Mammary epithelial cell (primary cell): ENCODE measurements at places on chromosomes 12 and 14.

DNA sequence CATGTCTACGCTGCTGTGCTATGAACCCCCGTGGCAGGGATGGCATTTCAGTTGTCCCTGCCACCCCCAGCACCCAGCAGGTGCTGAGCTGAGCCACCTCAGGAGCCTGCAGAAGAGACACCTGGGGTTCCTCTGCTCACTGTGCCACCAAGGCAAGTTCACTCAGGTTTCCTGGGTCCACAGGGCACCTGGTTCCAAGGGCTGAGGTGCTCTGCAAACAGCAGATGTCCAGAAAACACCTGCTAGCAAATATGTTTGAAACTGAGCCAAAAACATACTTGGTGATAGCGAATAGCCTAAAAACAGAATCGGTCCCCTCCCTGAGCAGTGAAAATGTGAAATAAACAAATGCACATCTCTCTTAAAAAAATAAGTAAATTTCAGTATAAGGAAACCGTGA, 35.6 kb upstream of the GPR68 start:
- DNase-seq: no peak

DNA sequence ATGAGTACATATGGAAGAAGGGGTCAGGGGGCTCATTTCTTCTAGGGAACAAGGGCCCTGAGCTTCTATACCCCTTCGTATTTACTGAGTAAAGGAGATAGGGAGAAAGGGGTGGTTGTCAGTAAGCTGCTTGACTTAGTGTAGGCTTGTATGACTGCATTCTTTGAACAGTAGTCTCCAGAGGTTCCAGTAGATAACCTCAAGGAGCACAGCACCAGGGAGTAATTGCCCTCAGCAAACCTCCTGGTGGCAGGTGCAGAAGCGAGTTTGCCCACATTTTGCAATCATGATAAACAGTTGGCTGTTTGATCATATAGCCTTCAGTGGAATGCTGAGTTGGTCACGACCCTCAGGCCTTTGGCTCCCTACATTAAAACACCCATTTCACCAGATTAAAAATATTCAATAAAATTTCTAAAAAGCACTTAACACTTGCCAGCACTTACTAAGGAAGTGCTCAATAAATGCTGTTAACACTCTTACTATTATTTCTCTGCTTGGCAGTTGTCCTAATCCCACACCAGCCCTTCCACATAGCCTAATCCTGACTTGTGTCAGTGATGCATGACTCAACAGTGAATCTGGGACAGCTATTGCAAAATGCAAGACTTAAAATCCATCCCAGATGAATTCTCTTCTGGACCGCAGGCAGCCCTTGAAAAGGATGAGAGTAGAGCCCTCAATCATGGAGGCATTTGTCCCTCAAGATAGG, 3.7 kb upstream of the DHRS4L2 start:
- DNase-seq: peak; percentile 70

GRCh38 chr14:89332031-89332430, 85.0 kb downstream of the FOXN3 start:
- DNase-seq: no peak

DNA sequence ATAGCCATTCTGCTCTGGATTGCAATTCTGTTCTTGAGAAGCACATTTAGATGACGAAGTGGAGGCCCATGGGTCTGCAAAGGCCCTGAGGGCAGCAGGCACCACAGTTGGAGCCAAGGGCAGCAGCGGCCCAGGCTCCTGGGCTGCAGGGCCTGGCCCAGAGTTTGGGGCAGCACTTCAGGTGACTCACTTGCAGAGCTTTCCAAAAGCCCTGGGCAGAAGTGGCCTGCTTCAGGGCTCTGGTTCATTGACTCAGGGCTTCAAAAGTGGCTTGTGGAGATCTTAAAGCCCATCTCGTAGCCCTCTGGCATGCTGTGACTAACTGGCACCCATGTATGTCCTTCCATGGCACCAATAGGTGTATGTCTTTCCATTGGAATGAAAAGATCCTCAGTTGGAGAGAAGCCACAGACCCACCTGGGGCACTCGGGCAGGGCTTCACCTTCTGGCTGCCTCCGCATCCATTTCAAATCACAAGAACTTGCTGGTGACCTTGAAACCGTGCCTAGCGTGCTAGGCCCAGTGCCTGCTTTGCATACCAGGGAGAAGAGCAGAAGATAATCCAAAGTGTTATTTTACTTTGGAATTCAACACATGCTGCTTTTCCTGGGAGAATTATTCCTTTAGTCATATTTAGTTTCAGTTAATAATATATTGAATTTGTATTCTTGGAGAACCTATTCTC, 106.7 kb downstream of the PRMT8 start:
- no peak for DNase-seq

DNA sequence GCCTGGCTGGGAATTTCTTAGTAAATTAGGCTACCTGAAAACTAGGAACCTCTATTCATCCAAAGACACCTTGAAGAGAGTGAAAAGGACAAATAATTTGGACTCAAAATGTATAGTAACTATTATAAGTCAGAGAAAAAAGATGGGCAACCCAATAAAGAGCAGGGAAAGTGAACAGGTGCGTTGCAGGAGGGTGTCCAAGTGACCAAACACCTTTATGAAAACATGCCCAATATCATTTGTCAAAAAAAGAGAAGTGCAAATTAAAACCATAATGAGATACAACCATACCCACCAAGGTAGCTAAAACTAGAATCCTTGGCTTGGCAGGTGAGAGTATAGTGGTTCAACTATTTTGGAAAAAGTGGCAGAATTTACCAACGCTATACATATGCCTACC, 24.9 kb upstream of the PLD4 start:
- no peak for DNase-seq

DNA sequence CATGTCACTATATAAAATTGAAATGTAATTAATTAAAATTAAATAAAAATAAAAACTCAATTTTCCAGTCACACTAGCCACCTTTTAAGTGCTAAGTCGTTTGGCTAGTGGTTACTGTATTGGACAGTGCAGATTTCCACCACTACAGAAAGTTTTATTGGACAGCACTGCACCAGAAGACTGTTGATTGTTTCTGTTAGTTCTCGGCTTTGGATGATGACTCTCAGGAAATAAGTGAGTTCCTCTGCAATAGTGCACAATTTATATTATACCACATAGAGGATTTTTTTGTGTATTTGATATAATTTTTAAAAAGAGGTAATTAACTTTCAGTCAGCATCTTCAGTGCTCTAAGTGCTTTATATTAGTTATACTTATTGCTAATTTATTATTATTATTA, 52.7 kb downstream of the FAR2 start:
- DNase-seq: no peak

GRCh38 chr12:46917821-46918220, 92.0 kb upstream of the SLC38A4 start:
- DNase-seq: no peak

- DNase-seq: no peak
These were observed 21.9 kb upstream of the ARHGAP5 start for GRCh38 chr14:32055175-32055574.

- no peak for DNase-seq
These were observed 739 bp upstream of the PAX9 start for GRCh38 chr14:36660736-36661505.

GRCh38 chr12:119479121-119479561, 114.4 kb upstream of the TMEM233 start:
- DNase-seq: no peak

- DNase-seq: no peak
These were observed 371.4 kb upstream of the TMTC1 start for GRCh38 chr12:30155001-30155730.

GRCh38 chr12:15005064-15005463, 32.2 kb downstream of the PDE6H start:
- DNase-seq: no peak

GRCh38 chr12:57816001-57816854, 2.3 kb downstream of the AVIL start:
- no peak for DNase-seq

DNA sequence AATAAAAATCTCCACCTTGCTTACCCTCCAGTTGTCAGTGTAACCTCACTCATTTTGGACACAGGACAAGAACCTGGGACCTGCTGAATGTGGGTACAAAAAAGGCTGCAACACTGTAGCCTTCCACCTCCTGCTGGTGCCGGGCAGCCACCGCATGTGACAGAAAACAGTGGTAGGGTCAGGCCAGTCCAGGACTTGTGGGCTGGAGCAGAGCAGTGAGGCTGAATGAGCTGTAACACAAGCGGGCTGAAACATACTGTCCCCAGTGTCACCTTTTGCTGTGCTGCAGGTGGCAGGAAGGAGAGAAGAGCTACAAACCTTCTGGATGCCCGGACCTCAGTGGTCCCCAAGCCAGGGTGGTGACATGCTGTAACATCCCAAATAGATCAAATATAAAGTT, 465.4 kb upstream of the FOXG1 start:
- no peak for DNase-seq

GRCh38 chr14:67764496-67764895, 51.9 kb downstream of the ZFYVE26 start:
- DNase-seq: no peak

DNA sequence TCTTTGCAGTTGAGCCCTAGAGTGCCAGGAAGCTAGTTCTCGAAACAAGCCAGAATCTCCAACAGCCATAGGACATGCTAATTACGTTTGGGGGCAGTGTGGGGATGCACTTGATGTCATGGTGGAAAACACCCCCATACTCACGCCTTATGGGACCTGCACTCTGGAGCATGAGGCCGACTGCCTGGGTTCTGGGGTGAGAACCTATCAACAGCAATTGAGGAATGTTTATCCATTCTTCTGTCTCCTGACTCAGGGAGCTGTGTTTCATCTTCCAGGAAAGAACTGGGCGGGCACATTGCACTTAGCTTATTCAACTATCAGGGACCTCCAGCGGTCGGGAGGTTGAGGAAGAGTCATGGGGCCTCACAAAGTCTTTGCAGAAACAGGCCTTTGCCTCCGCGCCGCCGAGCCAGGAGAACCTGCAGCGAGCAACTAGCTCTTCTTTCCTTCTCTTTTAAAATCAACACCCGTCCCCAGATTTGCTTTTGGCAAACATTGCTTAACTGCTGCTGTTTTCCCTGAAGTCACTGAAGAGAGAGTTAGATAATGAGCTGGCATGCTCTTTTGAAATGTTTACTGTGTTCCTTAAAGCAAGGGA, 226.1 kb upstream of the DIO3 start:
- DNase-seq: no peak

GRCh38 chr14:73208390-73208789, 28.9 kb upstream of the PAPLN start:
- DNase-seq: no peak

GRCh38 chr12:89481213-89481914, 43.2 kb downstream of the GALNT4 start:
- DNase-seq: no peak

- no peak for DNase-seq
These were observed 101.0 kb downstream of the LRIG3 start for GRCh38 chr12:58819345-58819744.

GRCh38 chr14:88323086-88323522, at the start of gene KCNK10:
Gene KCNK10, minus strand, starts transcription at chr14:88323269. Its CDS starts 471 bp downstream, at chr14:88322798.
- peak; percentile 9 for DNase-seq

- DNase-seq: peak; percentile 76
These were observed 27.3 kb downstream of the PPTC7 start for GRCh38 chr12:110555577-110556406.

- no peak for DNase-seq
These were observed 60.8 kb upstream of the NEDD1 start for GRCh38 chr12:96846293-96846692.

DNA sequence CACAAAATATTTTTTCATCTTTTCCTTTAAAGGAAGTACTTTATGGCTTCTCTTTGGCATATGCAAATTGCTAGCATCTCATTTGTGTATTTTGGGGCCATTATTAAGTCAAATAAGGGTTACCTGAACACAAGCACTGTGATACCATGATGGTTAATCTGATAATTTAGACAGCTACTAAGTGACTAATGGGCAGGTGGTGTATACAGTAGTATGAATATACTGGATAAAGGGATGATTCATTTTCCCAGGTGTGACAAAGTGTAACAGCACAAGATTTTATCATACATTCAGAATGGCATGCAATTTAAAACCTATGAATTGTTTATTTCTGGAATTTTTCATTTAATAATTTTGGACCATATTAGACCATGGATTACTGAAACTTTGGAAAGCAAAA, 27.2 kb upstream of the ANO4 start:
- DNase-seq: peak; percentile 64

- no peak for DNase-seq
These were observed 109.7 kb upstream of the PRMT8 start for GRCh38 chr12:3381059-3382047.

- DNase-seq: no peak
These were observed 393.4 kb upstream of the TMPO start for GRCh38 chr12:98121963-98122362.

GRCh38 chr12:38904537-38905479, 583 bp downstream of the CPNE8 start:
- peak; percentile 90 for DNase-seq

DNA sequence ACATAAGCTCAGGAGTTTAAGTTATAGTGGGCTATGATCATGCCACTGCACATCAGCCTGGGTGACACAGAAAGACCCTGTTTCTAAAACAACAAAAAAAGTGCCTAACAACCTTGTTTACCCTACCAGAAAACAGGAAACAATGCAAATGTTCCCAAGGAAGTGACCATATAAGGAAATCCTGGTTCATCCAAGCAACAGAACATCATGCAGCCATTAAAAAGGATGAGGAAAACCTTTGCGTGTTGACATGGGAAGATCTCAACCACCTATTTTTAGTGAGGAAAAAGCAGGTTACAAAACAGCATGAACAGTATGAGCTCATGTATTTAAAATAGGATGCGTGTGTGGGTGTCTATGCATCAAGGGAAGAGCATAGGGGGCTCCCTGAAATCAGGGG, 13.7 kb downstream of the HRK start:
- DNase-seq: no peak

DNA sequence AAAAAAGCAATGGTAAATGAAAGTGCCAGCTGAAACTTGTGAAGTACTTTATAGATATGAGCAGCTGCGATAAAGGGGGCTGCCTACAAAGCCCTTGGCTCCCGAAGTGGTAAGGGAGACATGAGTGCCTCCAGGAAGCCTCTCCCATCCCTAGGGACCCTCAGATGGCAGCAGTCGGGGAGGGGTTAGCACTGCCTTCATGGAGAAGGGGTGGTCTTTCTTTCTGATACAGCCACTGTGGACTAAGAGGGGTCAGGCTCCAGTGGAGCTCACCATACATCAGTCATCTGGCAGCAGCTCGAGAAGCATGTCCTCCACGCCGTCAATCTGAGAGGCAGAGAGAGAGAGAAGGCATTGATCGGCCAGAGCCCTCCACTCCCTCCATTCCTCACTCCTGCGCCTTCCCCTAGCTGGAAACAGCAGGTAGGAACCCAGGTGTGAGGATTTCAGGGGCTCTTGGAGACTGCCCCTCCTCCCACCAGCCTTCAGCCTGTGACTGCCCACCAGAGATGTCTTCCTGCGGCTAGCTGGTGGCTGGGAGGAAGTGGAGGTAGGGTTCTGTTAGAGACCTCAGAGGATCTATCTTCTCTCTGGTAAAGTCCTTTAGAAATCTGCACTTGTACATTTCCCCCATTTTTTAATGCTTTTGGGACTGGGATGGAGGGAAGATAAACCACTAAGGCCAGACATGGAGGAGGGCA, 2.3 kb downstream of the TCL1A start:
- DNase-seq: no peak

DNA sequence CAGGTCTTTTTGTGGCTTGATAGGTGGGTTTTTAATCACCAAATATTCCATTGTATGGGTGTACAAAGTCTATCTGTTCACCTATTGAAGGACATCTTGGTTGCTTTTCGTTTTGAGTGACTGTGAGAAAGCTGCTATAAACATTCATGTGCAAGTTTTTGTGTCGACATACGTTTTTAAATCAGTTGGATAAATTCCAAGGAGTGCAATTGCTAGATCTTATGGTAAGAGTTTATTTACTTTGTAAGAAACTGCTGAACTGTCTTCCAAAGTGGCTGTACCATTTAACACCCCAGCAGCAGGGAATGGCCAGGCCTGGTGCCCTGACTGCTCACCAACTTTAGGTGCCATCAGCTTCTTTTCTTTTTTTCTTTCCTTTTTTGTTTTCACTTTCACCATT, 45.5 kb upstream of the C14orf180 start:
- DNase-seq: no peak
